EL (cell line): ENCODE measurements at places on chromosomes 7 and 10.
A peak's percentile ranks its signal among the peaks of the same experiment; 100 is the strongest.

- DNase-seq, result no peak
These were observed 350.0 kb downstream of the GLRX3 start for GRCh38 chr10:130485958-130486895.

DNA sequence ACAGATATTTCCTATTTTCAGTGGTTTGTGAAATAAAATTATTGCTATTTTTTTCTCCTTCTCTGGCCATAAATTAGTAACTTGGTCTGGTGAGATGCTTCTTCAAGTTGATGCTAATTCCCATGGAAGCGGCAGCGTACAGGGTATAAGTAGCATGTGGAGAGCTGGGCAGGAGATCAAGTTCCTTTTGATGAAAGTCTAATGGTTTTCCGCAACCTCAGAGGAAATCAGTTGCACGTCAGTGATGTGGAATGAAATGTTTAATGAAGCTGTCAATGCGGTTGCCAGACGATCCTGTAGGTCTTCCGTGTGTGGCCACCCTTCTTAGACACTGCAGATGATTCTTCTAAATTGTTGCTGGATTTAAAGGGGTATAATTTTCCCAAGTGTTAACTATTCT, 236.4 kb upstream of the GRM3 start:
- no peak for DNase-seq

DNA sequence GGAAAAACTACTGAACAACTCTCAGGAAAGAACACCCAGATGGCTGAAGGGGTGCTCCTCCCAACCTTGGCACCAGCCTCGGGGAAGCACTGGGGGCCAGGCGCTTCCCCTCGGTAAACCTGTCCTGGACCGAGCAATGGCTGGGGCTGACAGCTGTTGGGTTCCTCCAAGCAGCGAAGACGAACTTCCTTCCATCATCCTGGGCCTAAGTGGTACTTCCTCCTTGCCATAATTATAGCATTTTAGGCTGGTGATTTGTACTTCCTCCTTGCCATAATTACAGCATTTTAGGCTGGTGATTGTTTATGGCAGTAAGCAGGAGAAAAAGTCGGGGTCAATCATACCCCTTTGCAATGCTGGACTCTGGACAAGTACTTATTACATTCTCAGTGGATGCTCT, 69.3 kb downstream of the MYOF start:
- DNase-seq, result no peak

DNA sequence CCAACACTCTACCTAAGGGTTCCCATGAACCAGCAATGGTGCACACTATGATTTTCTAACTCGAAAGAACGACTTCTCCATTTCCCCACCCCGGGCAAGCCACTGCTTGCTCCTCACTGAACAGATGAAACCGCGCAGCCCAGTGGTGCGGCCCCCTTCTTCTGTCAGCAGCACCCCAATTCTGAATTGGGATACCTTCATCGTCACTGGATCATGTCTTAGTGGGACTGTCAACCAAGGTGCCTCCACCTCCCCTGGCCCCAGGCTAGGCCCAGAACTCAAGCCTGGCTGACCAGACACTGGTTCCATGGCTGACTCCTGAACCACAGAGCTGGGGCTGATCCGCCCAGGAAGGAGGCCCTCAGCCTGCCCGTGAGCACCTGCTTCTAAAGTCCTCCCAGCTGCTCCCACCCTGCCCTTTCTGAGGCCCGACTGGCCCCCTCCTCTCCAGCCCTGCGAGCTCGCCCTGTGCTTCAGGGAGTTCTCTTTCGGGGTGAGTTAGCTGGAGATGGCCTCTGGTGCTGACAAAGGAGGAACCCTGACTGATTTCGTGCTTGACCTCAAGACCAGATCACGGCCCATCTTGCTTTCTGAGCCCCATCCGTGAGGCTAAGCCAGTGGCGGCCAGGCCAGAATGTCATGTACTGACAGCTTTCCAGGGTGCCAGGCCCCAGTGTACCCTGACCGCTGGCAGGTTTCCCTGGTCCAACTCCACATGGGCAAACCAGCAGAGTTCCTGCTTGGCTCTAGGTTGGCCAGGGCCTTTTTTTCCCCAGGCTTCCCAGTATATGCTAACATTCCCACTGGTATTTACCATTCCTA, 44.5 kb downstream of the FAM53B start:
- DNase-seq, result no peak

DNA sequence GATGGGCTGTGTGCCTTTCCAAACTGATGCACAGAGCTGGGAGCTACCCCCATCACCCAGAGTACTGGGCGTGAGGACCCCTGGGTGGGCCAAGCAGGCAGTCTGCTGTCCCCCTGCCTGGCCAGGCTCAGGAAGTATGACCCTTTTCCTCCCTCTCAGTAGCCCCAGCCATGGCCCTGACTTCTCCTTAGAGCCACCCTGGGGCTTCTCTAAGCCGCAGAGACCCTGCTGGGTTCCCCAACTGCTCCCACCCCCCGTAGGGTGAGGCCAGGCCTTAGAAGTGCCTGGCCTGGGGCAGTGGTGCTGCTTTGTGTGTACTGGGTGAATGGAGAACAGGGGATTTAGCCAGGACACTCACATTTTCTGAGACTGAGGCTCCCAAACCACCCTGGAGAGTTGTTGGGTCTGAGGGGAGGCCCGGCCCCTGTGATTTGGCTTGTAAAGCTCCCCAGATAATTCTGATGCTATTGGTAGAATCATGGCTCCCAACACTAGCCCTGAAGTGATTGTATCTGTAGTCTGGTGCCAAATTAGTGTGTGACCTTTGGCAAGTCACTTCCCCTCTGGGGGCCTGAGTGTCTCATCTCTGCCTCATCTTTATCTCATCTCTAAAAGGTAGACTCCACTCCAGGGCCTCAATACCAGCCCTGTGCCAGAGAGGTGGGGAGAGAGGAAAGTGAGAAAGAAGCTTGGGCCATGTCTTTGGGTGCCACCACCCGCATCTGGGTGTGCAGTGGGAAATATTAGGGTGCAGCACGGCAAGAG, 99.7 kb upstream of the PPIF start:
- no peak for DNase-seq

- no peak for DNase-seq
These were observed 288.3 kb upstream of the NFE2L3 start for GRCh38 chr7:25863729-25864110.

DNA sequence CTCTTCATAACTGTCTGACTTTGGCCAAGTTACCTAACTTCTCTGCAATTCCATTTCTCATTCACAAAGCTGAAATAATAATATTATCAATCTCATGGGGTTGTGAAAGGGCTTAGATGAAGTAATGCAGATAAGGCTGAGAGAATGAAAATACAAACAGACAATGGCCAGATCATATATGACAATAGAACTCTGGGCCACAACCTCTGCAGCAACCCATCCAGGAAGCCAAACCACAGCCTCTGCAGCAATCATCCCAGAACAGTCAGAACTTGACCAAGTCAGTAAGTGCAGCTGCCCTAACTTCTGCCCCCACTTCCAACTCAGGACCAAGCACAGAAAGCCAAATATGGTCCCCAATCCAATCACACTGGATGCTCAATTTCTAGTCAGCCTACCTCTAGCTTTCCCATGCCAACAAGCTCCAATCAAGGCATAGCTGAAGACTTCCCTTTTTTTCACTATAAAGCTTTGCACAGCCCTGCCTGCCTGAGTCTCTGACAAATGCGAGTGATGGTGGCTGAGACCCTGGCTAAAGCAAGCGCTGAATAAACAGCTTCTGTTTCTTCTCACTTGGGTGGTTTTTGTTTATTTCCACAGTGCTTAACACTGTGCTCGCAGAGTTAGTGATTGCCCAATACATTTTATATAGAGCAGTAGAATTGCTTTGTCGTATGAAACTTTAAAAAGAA, 34.8 kb upstream of the TNPO3 start:
- DNase-seq, result no peak

DNA sequence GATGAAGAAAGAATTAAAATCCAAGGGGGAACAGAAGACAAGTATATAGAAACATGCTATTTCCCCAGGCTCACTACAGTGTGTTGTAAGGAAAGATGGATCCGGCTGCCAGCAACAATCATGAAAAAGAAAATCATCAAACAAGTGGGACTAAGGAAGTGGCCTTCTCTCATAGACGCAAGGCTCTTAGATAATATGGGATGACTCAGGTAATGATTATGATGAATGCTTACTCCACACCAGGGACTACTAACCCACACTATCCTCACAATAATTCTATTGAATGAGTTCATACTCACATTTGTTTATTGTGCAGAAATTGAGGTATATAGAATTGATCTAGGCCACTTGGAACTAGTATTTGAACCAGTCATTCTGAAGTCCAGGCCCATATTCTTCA, 111.2 kb upstream of the BET1 start:
- DNase-seq, result peak; percentile 6

GRCh38 chr7:80591654-80592053, 46.8 kb upstream of the CD36 start:
- no peak for DNase-seq

DNA sequence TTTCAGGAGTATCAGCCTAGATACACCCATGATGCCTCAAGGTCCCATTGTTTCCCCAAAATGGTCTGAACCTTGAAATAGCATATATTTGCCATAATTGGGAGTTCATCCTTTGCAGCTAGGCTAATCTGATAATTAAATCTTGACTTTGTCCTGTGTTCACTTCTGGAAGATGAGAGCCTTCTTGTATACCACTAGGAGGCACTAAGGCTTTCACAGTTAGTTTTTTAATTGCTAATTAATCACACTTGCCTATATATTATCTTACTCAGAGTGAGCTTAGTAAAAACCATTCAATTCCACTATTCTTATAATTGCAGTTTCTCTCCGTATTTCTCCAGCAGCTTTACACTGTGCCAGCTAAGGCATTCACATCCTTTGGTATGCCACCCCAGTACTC, 48.7 kb upstream of the MAGI2 start:
- no peak for DNase-seq

DNA sequence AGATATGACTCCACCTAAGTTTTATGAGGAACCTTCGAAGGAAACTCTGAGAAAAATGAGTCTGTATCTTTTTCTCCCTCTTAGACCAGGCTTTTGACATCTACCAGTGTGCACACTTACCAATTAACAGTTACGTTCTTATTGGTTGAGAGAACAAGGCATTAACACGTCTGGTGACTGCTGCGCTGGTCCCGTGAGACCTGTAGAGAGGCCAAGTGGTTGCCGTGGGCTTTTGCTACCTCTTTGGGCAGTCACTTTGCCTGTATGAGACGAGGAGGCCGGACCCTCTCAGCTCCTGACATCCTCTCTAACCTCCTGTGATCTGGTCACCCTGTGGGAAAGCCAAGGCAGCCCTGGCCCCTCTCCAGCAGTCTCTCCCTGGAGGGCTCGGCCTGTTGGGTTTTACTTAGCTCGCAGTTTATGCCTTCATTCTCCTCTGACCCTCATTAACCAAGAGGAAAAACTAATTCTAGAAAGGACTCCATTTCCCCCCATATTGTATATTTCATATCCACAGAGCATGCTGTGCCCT, 513.9 kb upstream of the GALNT17 start:
- DNase-seq, result no peak

- DNase-seq, result no peak
These were observed 26.9 kb upstream of the DNAAF5 start for GRCh38 chr7:699476-700170.

GRCh38 chr10:49633327-49634068, 19.7 kb downstream of the CHAT start:
- no peak for DNase-seq

- peak; percentile 85 for DNase-seq
These were observed 10.1 kb upstream of the C10orf95 start for GRCh38 chr10:102461187-102462054.

- no peak for DNase-seq
These were observed 25.3 kb downstream of the ADD3 start for GRCh38 chr10:110032801-110033700.

GRCh38 chr7:4010061-4010605, 672.0 kb upstream of the FOXK1 start:
- no peak for DNase-seq

GRCh38 chr7:75951506-75951905, 36.6 kb downstream of the POR start:
- peak; percentile 54 for DNase-seq

DNA sequence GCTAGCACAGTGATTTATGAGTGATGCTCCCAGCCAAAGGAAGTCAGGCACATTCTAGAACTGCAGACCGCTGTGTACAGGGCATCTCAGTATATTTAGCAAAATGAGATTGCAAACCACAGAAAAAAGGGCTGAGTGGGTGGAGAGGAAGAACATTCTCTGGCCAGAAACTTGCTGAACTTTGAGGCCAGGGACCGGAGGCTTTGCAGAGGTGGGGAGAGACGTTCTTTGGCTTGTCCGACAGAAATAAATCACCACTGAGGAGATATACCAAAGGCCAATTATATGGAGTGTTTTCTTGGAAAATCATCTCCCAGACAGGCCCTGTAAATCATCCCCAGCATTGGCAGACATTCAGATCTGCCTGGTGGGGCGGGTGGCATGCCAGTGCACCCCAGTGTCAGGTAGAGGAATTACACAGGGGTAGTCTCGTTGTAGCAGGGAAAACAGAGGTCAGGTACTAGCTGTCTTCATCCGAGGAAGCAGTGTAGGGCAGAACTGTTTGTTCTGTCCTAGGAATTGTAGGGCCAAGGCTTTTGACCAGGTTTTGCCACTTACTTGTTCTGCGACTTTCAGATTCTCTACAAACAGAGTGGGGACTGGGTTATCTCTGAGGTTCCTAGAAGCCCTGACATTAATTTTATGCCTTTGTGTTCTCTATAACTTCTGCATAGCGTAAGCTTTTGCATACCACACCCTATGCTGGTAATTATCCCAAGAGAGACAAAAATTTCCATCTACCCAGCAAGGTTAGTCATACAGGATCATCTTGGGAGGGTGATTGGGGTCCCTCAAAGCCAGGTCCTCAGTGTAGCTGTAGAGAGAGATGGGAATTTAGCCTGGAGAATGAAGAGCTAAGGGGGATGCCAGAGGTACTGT, 655.6 kb downstream of the LRMDA start:
- peak; percentile 73 for DNase-seq

- no peak for DNase-seq
These were observed 134.3 kb downstream of the CFAP58 start for GRCh38 chr10:104487794-104488438.

GRCh38 chr7:13057462-13058200, 370.2 kb downstream of the ARL4A start:
- no peak for DNase-seq

DNA sequence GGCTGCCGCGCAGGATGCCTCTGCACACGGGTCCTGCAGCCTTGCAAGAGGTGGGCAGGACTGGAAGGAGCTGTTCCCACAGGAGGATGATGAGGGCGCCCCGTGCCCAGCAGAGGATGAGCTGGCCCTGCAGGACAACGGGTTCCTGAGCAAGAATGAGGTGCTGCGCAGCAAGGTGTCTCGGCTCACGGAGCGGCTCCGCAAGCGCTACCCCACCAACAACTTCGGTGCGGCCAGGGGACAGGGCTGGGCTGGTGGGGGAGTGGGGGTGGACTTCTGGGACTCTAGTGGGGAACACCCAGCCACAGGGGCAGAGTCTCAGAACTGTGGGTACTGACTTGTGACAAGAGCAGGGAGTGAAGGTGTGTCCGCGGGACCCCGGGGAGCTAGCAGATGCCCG, 16.0 kb downstream of the ZFYVE27 start:
- no peak for DNase-seq

- peak; percentile 49 for DNase-seq
These were observed 14.6 kb downstream of the LRRC17 start for GRCh38 chr7:102927312-102927933.
